Iris pigment epithelial cell (primary cell): ENCODE measurements at places on chromosomes 11 and 22.

DNA sequence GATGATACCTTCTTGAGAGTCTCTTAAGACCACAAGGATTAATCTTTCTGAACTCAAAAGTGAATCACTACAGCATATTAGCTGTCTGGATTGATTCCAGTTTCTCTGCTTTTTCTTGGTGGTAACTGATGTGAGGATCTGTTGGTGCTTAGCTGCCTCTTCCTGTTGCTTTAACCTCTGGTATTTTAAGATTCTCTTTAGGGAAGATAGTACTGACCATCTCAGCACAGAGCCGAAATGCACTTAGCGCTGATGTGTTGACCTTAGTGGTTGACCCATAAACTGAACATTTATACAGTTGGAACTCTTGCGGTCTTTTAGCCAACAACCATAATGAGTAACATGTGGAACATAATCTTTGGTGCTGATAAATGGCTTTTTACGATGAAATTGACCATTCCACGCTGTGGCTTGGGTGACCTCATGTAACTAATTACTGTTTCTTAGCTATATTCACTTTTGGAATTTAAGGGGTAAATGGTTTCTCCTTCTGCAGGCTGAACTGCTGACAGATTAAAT is 33.7 kb downstream of the APLP2 start:
- DNase-seq, result peak; percentile 99

GRCh38 chr22:24331468-24332440 is 61.1 kb downstream of the SPECC1L start:
- DNase-seq, result peak; percentile 63

DNA sequence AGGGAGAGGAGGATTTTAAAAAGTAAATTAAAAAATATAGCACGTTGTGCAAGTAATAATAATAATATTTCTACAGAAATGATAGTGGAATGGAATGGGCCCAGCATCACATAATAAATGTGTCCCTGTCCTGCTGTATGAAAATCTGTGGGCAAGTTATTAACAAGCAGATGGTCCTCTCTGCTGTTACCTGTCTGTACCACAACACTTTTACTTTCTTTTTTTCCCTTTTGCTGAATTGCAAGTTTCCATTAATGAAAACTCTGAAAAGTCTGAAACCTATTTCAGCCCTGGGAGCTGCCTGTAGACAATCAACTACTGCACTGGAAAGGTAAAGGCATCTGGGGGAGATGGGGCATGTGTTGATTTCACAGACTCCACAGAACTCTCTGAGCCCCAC is 937.1 kb downstream of the OPCML start:
- no peak for DNase-seq

DNA sequence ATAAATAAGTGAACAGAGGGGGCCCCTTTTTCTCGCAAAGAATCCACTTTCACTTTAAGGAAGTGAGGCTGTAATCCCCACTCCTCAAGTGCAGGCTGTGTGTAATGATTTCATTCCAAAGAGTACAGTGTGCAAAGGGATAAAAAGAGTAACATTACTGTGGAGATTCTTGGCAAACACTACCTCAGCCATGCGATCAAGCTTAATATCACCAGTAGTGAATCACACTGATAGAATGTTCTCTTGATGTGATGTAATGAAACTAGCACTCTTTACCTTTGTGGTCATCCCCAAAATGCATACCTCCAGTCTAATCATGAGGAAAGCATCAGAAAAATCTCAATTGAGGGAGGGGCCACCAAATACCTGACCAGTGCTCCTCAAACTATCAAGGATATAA is 246.1 kb upstream of the CHORDC1 start:
- peak; percentile 55 for DNase-seq

DNA sequence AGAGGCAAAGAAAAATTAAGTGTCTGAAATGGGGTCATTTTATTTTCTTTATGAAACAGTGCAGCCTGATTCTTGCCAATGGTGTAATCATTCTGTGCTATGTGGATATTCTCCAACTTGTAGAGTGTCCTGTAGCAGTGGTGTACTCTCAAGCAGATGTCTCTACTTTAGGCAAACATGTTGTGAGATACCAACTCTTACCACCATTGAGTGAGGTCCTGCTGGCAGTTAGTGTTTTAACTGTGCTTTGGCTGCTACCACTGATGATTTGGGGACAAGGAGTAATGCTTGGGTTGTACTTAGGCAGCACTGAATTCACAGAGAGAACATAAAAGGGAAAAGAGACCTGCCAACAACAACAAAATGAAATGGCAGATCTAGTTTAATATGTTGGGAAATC is 122.5 kb downstream of the APIP start:
- no peak for DNase-seq

- DNase-seq, result no peak
Measured at GRCh38 chr11:22786475-22786874, 43.1 kb downstream of the SVIP start.

GRCh38 chr11:8712506-8712905 is 29.9 kb downstream of the RPL27A start:
- no peak for DNase-seq

DNA sequence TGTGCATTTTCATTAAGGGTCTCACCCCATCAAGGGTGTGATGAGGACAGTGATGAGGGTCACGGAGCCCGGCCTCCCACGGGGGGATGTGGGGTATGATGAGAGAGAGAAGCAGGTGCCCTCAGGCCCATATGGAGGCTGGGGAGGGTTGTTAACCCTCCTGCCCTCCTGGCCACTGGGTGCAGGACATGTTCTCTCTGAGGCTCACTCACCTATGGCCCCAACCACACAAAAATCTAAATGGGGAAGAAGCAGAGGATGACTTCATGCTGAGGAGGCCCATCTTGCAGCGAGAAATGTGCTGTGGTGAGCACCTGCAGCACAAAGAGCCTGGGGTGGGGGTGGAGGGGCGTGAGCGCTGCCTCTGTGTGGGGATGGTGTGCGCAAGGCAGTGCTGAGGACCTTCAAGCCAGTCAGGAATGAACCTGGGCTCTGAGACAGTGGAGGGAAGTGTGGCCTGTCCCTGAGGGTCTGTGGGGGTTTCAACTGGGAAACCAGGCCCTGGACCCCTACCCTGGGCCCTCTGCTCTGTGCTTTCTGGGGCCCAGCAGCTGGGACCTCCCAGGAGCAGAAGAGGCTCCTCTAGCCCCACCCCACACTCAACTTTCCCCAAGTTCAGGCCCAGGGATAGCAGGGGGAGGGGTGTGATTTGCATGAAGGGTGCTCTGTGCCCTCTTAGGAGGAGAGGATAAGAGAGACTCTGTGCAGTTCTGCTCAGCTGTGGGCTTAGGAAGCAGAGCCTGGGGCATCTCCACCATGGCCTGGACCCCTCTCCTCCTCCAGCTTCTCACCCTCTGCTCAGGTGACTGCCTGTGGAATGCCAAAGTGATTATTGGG is 43.0 kb upstream of the TOP3B start:
- no peak for DNase-seq

GRCh38 chr22:29108137-29108536 is 35.3 kb downstream of the KREMEN1 start:
- DNase-seq, result peak; percentile 69

DNA sequence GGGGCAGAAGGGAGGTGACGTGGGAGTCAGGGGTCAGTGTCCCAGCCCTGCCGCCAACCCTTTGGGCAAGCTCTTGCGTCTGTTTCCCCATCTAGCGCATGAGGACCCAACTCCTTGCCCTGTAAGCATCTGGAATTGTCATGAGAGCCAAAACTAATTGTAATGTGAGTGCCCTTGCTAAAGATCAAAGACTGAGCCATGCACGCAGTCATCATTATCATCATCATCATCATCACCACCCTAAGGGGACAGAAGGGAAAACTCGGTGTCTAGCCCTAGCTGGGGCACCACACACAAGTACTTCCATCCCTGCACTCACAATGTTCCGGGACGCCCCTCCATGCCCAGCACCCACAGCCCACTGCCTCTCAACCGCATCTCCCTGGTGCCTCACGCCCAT is 2.5 kb downstream of the LIF start:
- DNase-seq, result no peak

GRCh38 chr11:123091506-123091905 is 29.6 kb upstream of the HSPA8 start:
- no peak for DNase-seq

- no peak for DNase-seq
Measured at GRCh38 chr11:28457481-28458065, 349.4 kb downstream of the METTL15 start.

- peak; percentile 44 for DNase-seq
Measured at GRCh38 chr22:24506802-24507438, 11.8 kb downstream of the UPB1 start.

DNA sequence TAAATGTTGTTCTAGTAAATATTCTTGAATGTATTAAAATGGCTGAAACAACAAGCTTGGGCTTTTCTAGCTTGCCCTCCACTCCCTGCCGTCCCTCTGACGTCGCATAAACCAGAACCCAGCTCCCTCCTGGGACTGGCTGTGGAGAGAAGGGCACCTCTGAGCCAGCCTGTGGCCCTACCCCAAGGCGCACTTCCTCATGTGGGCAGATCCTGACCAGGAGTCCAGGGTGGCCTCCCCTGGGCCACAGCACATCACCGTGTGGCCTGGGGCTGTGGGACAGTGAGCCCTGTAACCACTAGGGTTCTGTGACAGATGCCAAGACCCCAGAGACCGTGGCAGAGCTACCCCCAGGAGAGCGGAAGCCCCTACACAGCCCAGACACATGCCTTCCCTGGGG is 10.2 kb upstream of the ADORA2A start:
- no peak for DNase-seq

GRCh38 chr11:79671401-79671800 is 230.6 kb upstream of the TENM4 start:
- no peak for DNase-seq

- no peak for DNase-seq
Measured at GRCh38 chr22:26464312-26464711, 19.3 kb downstream of the HPS4 start.

DNA sequence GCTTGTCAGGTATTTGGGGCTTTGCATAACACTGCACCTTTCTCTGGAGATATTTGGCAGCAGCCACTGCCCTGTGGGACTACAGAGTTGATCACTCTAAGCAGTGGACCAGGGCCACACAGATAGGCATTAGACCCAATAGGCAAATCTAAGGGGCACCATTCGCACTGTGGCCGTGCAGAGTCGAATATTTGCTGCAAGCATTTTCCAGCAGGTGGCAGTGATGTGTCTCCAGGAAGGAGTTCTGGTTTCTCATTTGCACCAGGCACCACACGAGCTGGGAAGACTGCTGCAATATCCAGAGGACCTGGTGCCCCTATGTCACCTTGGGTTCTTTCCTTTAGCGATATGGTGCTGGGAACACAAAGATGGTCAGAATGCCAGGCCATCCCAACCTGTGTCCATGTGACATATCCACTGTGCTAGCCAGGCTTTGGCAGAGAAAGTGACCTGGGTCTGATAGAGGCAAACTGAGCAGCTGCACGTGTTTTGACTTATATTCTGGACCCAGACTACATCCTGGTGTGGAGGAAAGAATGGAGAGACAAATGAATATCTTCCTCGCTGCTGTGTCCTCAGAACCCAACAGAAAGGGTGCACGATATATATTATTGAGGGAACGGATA is 318.7 kb downstream of the BUD13 start:
- peak; percentile 20 for DNase-seq

DNA sequence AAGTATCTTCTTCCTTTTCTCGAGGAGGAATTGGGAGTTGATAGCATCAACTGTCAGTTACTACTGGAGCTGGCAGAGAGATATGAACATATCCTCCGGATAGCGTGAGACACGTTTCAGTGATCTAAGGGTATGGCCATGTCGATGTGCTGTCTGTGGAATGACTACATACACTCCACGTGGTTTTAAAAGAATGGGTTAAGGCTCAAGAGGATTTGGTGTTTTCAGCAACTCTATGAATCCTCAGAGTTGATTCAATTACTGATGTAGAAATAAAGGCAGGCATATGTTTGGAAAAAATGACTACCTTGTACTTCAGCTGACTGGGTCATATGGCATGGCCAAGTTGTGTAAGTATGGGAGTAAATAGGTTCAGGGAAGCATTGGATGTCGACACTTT is 22.9 kb downstream of the MMP13 start:
- DNase-seq, result no peak

DNA sequence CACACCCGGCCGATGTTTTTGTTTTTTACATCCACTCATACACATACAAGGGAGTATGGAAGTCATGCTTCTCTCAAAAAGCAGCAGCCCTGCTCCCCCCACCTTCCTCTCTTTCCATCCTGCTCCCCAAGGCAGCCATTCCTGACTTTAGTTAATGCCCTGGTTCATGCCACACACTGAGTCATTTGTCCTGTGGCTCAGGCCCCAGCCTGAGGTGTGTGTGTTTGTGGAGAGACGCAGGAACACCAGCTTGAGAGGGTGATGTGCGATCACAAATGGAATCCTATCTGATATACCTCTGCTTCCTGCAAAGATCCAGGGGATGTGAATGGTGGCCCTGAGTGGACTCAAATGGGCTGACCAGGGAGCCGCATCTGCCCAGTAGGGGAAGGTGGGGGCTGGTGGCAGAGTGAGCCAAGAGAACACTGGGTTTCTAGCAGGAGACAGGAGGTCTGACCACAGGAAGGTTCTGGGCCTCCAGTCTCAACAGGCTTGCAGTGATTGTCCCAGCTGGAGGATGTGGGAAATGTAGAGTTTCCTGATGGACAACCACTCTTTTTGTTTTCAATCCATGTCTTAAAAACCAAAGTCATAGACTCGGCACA is 86.7 kb downstream of the OSBP2 start:
- peak; percentile 9 for DNase-seq

- DNase-seq, result no peak
Measured at GRCh38 chr11:45653277-45653676, 12.1 kb downstream of the CHST1 start.

GRCh38 chr11:45665933-45666647 is 668 bp upstream of the CHST1 start:
- peak; percentile 25 for DNase-seq

DNA sequence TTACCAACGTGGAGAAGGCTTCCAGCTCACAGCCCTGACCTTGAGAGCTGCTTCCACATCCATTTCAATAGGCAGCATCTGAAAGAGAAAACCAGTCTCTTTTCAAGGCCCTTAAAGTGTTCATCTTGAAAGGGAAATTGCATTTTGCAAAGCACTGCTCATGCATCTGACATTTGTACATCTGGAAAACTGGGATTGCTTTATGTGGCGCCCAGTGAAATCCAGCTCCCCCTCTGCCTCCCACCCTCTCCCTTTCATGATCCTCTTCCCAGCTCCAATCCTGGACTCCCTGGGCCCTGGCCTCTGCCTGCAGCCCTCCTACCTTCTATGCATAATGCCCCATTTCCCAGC is 17.4 kb downstream of the TP53AIP1 start:
- no peak for DNase-seq

- peak; percentile 54 for DNase-seq
Measured at GRCh38 chr11:75337195-75337654, 14.2 kb downstream of the ARRB1 start.

- no peak for DNase-seq
Measured at GRCh38 chr11:14539982-14540421, 19.8 kb upstream of the PSMA1 start.

DNA sequence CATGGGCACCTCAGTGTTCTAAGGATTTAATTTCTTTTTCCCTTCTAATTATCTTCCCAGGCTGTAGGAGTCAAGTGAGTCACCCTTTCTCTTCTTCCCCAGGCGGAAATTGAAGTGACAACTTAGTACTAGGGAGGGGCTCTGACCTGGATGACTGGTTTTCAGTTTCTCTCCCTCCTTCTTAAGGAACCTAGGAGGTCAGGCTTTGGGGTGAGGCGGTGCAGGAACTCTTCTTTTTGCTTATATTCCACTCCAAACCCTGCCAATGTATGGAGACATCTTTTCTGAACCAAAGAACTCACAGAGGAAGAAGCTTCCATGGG is 12.6 kb downstream of the ZDHHC5 start:
- peak; percentile 56 for DNase-seq
